ENCODE measurements at places on chromosomes 4 and X.
A peak's percentile ranks its signal among the peaks of the same experiment; 100 is the strongest.

GRCh38 chrX:109378281-109378680 is 103.6 kb downstream of the GUCY2F start:
- DNase-seq: no peak

DNA sequence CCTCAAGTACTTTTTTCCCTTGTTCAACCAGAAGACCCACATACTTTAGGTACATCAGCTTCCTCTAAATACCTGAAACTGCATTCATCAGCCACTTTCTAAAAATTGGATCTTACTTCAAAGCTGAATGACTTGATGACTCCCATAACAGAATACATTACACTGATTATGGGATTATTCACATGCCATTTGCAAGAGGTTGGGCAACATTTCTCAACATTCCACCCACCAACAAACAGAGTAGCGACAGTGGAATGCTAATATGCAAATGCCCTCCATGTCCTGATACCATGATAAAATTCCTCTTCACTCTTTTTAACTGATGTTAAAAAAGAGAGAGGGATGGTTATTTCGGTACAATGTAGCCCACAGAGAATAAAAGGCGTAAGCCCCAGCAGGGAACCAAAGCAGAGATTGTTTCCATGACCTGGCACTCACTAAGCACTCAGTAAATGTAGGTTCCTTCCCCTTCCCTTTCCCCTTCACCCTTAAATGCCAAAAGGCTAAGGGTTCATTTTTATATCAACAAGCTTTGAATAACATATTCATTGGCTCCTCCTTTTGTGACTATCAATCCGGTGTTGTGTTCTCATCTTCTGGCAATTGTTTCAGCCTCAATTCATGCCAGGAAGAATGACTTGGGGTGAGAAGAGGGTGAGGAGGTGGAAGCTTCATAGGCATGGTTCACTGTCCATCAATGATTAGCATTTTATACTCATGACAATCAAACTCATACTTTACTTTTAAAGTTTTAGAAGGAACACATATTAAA is 317.2 kb downstream of the DHX15 start:
- DNase-seq: no peak

DNA sequence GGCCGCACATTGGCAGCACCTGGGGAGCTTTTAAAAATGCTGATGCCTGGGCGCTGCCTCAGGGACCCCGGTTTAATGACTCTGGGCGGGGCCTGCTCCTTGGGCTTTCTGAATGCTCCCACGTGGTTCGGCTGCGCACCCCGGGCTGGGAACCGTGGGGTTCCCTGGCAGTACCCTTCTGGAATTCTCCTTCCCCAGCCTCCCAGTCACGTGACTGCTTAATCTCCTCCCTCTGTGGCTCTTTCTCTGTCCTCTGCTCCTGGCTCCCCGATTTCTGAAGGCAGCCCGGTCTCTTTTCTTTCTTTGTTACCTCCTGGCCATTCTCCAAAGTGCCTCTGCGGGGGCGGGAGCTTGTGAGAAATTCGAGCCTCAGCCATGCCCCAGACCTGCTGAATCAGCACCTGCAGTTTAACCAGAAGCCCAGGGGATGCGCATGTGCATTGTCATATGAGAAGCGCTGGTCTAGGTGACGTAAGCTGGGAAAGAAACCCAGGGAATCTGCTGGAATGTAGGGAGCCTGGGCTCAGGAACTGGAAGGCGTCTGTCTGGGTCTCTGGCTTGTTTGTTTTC is 16.6 kb downstream of the CLCN4 start:
- peak; percentile 44 for DNase-seq

- no peak for DNase-seq
Observed at GRCh38 chr4:145644699-145645098, 25.5 kb downstream of the MMAA start.

DNA sequence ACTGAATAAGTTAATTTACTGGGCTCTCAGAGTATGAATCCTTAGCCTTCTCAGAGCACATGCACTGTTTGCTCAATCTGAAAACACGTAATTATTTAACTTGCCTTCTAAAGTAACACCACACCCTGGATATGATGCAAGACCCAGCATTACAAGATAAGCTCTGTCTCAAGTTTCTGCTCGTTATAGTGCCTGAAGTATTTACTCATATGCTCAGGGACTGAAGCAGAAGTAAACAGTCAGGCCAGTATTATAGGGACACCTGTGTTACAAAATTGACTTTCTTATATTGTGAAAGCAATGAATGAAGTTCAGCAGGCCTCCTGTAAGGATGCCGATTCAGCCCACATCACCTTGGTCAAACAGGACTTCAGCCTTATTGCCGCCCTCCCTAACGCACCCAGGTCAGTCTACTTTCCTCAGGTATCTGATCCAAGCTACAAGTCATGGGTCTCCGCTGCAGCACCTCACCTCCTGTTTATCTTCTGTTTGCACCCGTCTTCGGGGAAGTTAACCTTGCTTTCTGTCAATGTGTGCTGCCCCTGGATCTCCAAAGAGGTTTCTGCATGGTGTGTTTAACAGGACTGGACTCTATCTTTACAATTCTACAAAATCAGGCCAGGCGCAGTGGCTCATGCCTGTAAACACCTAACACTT is 42.8 kb upstream of the KLF3 start:
- no peak for DNase-seq

- DNase-seq: peak; percentile 91
Observed at GRCh38 chr4:180058691-180059215, 2184.4 kb upstream of the TENM3 start.

DNA sequence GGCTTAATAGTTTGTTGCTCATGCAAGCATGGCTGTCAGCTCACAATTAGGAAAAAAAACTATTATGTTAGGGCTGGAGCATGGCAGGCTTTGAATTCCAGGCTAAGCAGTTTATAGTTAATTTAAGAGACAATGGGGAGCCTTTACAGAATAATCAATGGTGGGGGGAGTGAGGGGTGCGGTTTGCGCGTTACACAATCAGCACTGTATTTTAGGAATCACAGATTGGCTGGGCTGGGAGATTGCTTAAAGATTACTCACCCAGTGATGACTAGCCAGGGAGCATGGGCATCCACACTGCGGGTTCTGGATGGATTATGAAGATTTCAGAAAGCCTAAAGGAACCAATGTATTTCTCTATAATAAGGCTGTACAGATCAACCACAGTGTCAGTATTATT is 186.6 kb downstream of the SOX3 start:
- no peak for DNase-seq

DNA sequence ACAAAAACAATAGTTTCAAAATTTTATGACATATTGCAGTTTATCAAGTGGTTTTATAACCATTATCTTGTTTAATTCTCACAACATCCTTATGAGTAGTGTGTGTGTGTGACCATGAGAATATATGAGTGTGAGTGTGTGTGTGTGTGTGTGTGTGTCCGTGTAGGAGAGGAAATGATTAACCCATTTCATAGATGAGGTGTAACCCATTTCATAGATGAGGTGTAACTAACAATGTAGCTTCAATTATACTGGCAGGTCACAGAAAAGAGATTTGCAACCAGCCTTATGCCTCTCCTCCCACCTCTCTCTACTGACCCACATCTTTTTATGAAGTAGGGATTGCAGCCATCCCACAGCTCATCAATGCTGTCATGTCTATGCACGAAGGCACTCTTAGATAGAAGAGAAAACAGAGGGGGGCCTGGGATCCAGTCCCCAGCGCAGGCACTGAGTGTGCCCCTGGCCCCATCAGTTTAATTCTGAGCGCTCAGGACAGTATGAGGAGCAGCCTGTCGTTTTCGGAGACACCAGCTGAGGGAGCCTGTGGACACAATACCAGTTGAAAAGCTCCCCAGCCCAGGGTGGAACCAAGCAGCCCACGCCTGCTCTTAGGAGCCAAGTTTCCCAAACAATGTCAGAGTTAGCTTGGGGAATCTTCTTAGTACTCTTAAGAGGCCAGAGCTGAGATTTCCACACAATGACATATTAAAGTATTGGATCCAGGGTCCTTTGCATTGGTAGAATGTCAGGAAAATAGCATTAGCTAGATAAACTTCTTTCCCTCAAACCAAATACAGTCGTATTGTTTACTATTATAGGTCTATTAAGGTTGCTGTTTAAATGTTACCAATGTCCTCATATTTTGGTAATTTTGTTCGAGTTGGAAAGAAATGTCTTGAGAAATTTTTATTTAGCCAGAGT is 88.6 kb downstream of the PALLD start:
- DNase-seq: peak; percentile 74

- DNase-seq: no peak
Observed at GRCh38 chrX:74272230-74272629, 31.8 kb upstream of the ZCCHC13 start.

- no peak for DNase-seq
Observed at GRCh38 chrX:38103857-38104812, 97.8 kb downstream of the SYTL5 start.

DNA sequence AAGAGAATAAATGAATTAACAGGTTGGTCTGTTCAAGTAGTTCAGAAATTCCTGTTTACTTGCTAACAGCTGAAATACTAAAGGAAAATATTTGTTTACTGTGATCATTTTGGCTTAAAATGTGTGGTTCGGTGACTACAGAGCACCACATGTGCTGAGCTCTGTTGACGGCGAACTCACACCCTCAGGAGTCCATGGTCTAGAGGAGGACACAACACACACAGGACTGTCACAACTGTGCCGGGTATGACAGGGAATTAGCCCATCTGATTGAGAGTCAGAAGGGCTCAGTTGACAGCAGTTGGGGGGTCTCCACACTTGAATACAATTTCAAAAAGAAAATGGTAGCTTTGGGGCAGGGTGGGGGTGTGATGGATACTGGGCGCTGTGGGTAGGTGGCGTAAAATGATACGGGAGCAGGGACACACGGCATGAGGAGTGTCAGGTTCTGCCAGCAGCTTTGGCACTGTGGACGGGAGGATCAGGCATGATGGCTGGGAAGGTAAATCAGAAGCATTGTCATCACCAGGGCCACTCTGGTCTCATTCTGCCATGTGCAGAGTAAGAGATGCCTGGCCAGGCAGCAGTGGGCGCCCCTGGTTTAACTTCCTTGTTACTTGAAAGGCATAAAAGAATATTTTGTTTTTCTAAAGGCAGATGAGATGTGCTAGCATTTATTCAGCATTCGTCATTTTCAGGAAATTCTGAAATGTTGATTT is 33.3 kb downstream of the CLDN22 start:
- DNase-seq: no peak

GRCh38 chr4:110268790-110269189 is 70.4 kb upstream of the ELOVL6 start:
- DNase-seq: no peak

- DNase-seq: no peak
Observed at GRCh38 chr4:7140692-7141069, 51.7 kb upstream of the SORCS2 start.
